ENCODE measurements at places on chromosomes 5 and 9.

DNA sequence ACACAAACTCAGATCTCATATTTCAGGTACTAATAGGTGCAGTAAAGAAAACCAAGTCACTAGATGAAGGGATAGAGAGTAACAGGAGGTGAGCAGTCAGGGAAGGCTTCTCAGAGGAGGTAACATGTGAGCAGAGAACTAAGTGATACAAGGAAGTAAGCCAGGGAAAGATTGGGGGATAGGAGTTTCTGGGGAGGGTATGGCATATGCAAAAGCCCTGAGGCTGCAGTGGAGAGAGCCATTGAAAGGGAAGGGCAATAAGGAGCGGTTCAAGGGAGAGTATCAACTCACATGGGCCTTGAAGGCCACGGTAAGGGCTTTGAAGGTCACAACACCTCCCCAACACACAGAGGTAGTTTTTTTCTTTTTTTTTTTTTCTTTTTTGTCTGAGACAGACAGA lies 6.9 kb downstream of the OLFML2A start:
- DNase-seq: no peak

DNA sequence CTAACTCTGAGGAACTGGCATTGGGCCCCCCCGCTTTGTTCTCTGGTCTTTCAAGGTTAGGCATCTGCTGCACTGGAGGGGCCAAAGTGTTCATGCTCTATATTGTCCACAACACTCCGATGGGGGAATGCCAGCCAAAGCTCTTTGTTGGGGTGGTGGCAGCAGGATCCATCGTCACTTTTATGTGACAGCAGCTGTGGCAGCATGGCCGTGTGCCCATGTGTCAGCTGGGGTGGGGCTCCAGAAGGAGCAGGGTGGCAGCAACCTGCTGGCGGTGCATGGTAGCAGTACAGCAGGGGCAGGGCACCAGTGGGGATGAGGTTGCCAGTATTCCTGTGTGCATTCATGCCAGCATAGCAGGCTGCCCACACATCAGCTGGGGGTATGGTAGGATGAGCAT lies 28.2 kb downstream of the ITGA2 start:
- no peak for DNase-seq

GRCh38 chr5:55226934-55227663 lies at the start of gene MCIDAS:
TSS of gene MCIDAS (minus strand) at chr5:55227315. CDS start at chr5:55227138, 177 bp downstream.
- DNase-seq: no peak

- peak; percentile 25 for DNase-seq
These were observed 1.1 kb upstream of the PLEKHG4B start for GRCh38 chr5:90590-91547.

GRCh38 chr5:93924628-93925027 lies 183.2 kb upstream of the POU5F2 start:
- peak; percentile 45 for DNase-seq

DNA sequence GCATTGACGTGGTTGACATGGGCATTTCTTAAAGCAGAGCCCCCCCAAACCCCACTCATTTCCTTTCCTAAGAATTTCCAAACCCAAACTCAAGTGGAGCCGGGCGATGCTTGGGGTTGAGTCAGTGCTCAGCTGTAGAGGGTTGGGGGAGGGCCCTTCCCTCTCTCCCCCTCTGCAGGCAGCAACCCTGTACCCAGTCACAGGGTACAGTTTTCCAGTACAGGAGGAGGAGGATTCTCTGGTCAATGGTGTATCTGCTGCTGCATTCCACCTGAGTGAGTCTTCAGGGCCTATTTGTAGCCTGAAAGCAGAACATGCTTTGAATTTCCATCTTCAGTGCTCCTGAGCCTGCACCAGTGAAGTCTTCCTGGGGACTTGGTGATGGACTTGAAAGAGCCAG lies 55.8 kb downstream of the ENTREP1 start:
- peak; percentile 20 for DNase-seq

- no peak for DNase-seq
These were observed 476.0 kb upstream of the CD180 start for GRCh38 chr5:67672636-67673035.

- no peak for DNase-seq
These were observed 25.9 kb downstream of the HOMER1 start for GRCh38 chr5:79488058-79488457.

DNA sequence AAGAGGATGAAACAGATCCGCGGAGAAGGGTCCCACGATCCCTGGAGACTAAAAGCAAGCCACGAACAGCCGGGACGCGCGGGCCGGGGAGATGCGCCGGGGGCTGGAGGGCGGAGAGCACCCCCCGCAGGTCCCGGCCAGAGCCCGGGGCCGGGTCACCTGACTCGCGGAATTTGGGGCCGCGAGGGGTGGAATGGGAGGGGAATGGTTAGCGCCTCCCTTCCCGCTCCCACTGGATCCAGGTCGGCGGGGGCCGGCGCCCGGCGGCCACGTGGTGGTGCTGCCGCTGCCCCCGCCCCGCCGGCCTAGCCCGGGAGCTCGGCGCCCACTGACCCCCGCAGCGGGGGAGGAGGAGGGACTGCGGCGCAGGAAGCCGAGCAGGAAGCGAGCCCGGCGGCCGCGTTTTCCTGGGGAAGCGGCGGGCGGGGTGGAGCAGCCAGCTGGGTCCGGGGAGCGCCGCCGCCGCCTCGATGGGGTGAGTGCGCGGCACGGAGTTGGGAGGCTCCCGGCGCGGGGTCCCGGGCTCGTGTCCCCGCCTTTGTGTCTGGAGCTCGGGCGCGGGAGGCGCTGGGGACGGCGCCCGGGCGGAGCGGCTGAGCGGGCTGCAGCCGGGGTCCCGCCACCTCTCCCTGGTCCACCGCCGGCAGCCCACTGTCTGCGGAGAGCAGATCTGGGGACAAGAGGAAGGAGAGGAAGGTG lies at the start of gene RAI14:
Gene RAI14 (plus strand): TSS at position 328 of the 699 bp plus-strand sequence. CDS start 30,592 bp downstream, outside the sequence.
- peak; percentile 89 for DNase-seq

GRCh38 chr5:170405817-170406216 lies 16.6 kb upstream of the KCNMB1 start:
- DNase-seq: no peak

DNA sequence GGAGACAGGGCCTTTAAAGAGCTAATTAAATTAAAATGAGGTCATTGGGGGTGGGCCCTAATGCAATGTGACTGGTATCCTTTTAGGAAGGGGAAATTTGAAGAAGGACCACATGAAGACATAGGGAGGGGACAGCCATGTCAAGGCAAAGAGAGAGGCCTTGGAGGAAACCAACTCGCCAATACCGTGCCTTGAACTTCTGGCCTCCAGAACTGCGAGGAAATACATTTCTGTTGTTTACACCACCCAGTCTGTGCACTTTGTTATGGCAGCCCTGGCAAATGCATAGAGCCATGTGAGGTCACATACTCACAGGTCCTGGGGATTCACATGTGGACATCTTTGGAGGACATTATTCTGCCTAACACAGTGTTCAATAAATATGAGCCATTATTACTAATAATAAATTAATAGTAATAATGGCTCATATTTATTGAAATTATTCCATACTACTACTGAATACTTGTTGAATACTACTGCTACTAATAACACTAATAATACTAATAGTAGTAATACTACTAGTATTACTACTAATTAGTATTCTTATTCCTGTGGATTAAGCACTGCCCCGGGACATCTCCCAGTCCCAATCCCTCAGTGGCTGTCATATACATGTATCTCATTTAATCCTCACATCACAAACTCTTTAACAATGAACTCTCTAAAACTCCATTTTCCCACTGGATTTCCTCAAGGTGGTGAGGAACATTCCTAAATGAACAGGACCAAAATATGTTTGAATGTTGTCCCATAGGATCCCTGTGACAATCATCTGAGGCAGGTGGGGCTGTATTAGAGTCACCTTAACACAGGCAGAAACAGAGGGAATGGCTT lies 8.4 kb downstream of the TRAF1 start:
- no peak for DNase-seq

DNA sequence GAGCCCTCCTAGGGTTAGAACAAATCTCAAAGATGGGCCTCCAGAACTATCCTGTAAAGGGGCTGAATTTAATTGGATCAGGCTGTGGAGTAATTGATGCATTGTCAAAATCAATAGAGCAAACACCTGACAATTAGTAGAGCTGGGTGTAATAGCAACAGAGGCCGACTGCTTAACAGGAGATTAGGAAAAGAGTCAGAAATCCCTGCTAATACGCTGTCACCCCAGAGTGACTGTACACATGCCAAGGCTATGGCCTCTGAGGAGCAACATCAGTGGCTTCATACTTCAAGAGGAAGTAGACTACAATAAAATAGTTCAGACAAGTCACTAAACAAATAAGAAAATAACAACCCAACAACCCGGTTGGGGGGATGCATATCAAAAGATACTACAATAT lies 18.7 kb upstream of the GRPEL2 start:
- DNase-seq: no peak

DNA sequence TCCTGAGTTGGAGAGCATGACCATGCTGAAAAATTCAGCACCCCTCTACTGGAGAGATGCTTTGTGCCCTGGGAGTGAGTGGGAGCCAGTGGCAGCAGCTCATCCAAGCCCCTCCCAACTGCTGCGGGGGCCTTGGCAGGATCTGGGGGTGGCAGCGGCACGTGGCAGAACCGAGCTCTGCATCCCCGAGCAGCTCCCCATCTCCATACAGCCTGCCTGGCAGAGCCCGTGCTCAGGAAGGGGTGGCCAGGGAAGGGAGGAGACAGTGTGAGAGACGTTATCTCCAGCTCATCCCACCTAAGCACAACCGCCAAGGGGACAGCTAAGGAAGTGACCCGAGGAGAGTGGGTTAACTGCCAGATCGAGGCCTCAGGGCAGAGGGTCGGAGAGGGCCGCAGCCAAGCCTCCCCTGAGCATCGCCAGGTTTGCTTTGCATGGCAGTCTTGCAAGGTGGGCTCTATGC lies 17.2 kb upstream of the DPM2 start:
- no peak for DNase-seq

DNA sequence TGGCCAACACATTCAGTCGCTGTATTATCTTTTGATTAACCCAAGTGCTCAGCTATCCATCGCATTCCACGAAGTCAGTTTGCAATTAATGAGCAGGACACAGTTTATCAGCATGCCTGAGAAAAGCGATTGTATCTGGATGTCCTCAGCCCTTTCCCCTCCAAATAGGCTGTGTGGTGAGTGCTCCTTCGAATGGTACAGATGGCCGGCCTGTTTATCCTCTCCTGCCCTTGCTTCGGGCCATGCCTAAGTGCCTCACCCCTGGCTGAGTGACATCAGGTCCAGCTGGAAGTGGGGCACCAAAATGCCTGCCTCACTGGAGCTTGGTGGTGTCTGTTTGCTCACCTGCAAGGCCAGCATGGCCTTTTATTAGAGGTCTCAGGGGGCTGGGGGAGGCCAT lies 317.3 kb downstream of the GADD45G start:
- DNase-seq: no peak

DNA sequence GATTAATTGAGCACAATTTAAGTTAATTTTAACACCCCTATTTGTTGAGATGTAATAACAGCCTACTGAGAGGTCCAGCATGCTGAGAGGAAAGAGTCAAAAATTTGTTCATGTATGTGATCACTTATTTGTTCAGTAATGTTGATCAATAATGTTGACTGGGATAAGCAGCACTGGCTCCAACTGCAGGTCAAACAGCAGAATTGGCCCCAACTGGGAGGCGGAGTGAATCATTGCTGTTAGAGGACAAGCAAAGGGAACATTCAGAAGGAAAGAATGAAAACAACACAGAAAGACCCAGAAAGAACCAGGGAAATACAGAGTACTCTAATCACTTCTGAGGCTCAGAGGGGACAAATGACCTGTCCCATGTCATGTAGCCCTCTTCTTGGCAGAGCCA lies 221.1 kb downstream of the COMMD10 start:
- no peak for DNase-seq

GRCh38 chr5:27242258-27242626 lies 203.9 kb upstream of the CDH9 start:
- no peak for DNase-seq

DNA sequence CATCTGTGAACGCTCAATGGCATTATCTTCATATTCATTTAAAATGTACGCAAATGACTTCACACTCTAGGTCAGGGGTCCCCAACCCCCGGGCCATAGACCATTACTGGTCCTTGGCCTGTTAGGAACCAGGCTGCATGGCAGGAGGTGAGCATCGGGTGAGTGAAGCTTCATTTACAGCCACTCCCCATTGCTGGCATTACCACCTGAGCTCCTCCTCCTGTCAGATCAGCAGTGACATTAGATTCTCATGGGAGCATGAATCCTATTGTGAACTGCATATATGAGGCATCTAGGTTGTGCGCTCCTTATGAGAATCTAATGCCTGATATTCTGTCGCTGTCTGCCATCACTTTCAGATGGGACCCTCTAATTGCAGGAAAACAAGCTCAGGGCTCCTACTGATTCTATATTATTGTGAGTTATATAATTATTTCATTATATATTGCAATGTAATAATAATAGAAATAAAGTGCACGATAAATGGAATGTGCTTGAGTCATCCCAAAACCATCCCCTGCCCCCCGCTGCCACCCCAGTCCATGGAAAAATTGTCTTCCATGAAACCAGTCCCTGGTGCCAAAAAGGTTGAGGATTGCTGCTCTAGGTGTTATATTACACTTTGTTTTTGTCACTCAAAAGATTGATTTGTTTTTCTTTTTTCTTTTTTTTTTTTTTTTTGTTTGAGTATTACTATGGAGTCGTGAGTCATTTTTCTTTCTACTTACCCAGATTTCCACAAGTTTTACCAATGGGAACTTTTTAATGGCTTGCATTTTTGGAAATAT lies 127.2 kb downstream of the DOCK8 start:
- no peak for DNase-seq

DNA sequence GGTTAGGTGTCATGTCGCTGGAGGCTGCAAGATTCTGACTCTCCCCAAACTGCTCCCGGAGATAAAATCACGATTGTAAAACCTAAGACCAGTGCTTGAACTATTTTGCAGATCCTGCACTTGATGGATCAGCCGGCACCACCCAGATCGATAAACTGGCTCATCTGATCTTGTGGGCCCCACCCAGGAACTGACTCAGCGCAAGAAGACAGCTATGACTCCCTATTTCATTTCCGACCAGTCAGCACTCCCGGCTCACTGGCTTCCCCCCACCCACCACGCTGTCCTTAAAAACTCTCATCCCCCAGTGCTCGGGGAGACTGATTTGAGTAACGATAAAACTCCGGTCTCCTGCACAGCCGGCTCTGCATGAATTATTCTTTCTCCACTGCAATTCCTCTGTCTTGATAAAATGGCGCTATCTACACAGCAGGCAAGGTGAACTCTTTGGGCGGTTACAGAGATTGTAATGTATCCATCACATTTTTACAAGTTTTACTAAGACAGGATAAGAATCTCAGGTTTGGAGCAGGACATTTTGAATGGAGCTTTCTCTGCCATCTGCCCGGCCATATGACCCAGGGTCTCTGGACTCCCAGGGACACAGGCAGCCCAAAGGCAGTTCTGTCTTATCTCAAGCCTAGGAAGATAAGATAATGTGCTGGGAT lies 10.6 kb upstream of the PPP1R26 start:
- peak; percentile 45 for DNase-seq

All from choroid plexus epithelial cell (primary cell).